ENCODE measurements at places on chromosomes 3 and 15. TPM values are rescaled to one million over a fixed set of nuclear protein-coding genes. Genes with fewer than 3 reads are reported as not detected.

DNA sequence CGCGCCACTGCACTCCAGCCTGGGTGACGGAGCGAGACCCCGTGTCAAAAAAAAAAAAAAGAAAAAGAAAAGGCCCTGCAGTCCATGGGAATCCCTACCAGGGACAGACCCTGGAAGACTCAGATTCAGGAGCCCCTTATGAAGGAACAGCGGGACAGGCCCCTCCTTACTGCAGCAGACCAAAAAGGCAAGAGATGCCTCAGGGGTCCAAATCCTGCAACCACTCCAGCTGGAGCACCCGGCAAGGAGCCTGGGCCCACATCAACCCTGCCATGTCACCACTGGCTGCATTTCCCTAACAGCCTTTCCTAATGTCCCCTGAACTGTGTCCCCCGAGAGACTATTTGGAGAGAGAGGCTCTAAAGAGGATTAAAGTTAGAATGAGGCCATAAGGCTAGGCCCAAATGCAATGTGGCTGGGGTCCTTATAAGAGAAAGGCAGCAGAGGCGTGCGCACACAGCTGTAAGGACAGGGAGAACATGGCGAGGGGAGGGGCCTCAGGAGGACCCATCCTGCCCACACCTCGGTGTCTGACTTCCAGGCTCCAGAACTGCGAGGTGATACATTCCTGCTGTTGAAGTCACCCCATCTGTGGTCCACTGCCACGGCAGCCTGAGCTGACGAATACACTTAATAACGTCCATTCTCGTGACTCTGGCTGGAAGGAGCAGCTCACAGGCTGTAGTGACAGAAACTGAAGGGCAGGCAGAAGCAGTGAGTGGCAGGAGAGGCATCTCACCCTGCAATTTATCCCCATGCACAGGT, 78.1 kb downstream of the ATP10A start:
- no peak for DNase-seq

GRCh38 chr3:124469555-124469954, 260.7 kb upstream of the UMPS start:
- DNase-seq, result no peak

DNA sequence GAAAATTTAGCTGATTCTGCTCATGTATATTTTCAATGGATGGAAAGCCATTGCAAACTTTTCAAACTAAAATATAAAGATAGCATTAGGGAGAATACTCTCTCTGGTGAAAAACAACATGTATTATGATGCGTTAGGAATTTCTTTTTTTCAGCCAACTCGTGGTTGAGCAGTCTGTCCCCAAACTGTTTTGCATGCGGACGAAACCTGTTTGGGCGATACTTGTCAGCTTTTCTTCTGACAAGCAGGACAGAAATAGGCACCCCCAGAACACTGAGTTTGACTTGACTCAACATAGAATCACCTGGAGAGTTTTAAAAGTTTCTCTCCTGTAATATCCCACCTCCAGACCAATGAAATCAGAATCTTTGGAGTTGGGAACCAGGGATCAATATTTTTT, 417.5 kb upstream of the TPRG1 start:
- DNase-seq, result no peak

DNA sequence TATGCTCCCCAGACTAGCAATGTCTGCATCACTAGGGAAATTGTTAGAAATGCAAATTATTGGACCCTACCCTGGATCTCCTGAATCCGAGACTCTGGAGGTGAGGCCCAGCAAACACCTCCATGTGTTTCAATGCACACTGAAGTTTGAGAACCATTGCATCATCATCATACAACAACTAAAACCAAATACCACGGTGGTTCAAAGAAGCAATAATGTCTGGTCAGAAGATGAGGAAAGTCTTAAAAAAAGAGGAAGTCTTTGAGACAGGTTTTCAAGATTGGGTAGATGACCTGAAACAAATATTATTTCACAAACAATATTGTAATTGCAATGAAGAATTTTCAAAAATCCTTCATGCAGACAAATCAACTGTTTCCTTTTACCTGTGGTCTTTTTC, 60.3 kb upstream of the TRA2B start:
- no peak for DNase-seq

GRCh38 chr15:68028137-68028887, 25.8 kb upstream of the PIAS1 start:
- no peak for DNase-seq

- DNase-seq, result no peak
Measured at GRCh38 chr3:152395764-152396163, 127.0 kb downstream of the MBNL1 start.

DNA sequence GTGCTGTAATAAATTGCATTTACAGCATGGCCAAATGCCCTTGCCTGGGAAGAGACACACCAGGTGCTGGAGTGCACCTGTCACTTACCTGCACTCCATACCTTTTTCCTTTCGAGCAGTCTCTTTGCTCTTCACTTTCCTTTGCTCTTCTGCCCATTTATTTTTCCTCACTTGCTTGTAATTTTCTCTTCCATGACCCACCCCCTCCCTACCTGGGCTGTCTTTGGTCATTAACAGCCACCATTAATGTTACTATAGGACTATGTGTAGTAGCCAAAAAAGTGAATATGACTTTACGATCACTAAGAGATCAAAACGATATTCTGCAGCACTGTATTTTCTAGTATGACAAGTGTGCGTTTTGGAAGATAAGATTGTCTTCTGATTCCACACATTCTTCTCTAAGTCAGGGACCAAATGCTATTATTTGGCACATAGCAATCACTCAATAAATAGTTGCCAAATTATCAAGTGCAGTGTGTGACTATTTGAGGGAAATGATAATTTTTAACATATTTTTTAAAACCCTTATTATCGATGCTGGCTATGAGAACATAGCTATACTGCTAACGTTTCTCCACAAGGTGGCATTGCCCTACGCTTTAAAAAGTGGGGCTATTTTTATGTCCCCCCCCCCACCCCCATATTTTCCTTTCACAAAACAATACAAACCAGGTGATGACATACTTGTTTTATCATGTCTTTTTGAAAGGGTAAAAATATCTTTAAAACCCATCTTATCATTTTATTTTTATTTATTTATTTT, 114.4 kb downstream of the GHSR start:
- DNase-seq, result no peak

The ATP11B gene
- total RNA-seq, result 14.2 TPM

DNA sequence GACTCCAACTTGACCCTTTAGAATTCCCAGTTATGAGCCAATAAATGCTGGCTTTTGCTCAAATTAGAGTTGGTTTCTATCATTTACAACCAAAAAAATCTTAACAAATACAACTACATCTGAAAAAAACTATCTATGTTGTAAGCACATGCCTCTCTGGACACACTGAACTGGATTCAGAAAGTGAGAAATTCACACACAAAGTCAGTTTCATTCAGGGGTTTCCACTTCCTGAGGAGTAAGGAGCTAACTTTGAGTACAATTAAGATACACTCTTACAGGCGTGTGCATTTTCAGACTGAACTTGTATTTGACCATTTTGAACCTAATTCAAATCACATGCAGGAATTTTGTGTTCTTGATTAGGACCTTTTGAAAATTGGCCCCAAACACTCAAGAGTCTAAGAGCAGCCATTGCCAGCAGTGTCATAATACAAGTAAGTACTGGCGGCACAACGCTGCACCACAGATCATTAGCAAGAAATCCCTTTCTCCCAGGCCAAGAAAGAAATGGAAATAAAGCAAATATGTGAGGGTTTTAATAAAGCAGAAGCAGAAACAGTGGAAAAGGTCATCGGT, 31.2 kb downstream of the LINS1 start:
- DNase-seq, result no peak

DNA sequence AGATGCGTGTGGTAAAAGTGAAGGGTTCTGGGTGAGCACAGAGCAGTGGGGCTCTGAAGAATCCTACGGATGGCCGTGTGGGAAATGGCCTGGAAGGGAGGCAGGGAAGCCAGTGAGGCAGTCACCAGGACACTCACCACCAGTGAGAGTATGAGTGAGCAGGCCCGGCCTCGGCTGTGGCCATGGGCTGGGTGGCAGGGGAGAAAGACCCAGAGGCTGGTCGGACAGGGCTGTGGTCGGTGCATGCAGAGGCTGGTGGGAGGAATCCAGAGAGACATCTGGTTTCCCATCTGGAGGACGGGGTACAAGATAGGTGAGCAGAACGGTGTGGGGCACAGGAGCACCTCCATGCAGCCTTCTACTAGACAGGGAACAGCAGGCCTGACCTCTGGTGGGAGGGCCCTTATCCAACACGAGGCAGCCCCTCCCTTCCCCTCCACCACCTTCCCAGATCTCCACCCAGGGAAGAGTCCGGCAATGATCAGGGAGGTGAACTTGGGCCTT, 10.1 kb downstream of the PCSK6 start:
- DNase-seq, result peak; percentile 35

GRCh38 chr3:129974833-129975704, 549 bp downstream of the TRH start:
- DNase-seq, result peak; percentile 77

The PCSK6 gene
- 4.7 TPM for total RNA-seq

GRCh38 chr3:141834292-141834691, 42.2 kb upstream of the ATP1B3 start:
- DNase-seq, result no peak

The GOLGA6L7 gene
- total RNA-seq, result not detected

The SPINK8 gene
- total RNA-seq, result not detected

The CCDC13 gene
- 0.48 TPM for total RNA-seq

- DNase-seq, result no peak
Measured at GRCh38 chr3:72171463-72171881, 386.5 kb upstream of the PROK2 start.

GRCh38 chr3:66464512-66464894, 36.3 kb downstream of the LRIG1 start:
- DNase-seq, result no peak

DNA sequence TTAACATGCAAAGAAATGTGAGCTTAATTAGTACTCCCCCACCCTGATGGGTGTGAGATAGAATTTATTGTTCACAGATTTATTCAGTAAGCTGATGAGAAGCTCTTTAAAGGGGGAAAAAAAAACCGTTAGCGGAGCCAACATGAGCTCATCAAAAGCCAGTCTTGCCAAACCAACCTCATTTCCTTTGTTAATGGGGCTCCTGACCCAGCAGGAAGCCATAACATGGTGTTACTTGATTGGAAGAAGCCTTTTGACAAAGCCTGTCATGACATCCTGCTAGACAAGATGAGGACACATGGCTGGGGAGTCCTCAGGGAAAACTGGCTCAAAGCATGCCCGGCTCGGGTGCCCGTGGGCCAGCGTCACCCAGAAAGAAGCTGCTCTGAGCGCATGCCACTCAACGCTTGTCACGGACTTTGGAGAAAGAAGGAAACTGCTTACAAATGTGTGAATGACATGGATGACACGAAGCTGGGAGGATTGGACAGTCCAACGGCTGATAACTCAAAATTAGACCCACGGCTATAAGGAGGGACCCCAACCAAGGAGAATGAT, 64.6 kb downstream of the SLCO2A1 start:
- no peak for DNase-seq

GRCh38 chr3:8589880-8590556, 54.6 kb downstream of the SSUH2 start:
- DNase-seq, result no peak

The AADACL2 gene
- not detected for total RNA-seq

GRCh38 chr3:123536153-123536895, 48.5 kb downstream of the HACD2 start:
- no peak for DNase-seq

The TMEM266 gene
- 5.4 TPM for total RNA-seq

- no peak for DNase-seq
Measured at GRCh38 chr3:112687211-112687610, 46.3 kb upstream of the CCDC80 start.

DNA sequence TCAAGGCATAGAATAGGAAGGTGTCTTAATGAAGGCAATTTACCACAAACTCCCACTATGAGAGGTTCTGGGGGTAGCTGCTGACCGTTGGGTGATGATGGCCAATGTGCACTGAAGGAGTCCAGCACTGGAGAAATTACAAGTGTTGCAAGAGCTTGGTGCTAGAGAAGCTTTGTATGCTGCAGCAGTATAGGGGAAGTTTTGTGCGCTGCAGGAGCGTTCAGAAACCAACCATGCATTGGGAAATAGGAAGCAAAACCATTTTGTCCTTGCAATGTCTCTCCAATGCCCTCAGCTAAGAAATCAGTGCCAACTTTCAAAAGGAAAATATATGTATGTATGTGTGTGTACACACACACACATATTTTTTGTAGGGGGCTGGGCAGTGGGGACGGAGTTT, 441.6 kb upstream of the NAALADL2 start:
- no peak for DNase-seq

GRCh38 chr15:67070150-67070549, 4.7 kb downstream of the SMAD3 start:
- DNase-seq, result peak; percentile 37

DNA sequence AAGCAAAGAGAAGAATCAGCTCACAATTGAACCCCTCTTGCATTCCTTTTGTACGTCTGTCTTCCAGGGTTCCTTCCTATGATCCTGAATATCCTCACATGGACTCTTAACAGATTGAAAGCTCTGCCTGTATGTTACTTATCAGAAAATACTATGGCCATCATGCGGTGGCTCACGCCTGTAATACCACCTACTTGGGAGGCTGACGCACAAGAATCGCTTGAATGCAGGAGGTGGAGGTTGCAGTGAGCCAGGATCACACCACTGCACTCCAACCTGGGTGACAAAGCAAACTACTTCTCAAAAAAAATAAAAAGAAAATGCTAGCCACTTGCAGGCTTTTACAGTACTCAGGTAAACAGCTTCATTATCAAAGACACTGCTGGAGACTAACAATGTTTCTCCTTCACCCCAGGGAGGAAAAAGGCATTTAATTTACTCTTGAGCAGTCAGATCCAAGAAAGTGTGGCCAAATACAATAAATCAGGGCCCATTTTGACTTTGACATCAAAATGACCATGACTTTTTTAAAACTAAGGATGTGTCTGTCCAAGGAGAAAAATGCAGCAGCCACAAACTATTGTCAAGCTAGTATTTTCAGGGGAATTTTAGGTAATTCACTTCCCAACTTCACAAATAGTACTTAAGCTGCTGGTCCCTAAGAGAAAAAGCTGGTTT, 27.3 kb downstream of the NPTN start:
- DNase-seq, result no peak

The THBS1 gene
- 10.1 TPM for total RNA-seq

The PLSCR2 gene
- total RNA-seq, result 5.1 TPM

The FOXL2NB gene
- total RNA-seq, result 3.9 TPM

- DNase-seq, result no peak
Measured at GRCh38 chr3:52119826-52120225, 34.4 kb downstream of the POC1A start.

The KNL1 gene
- total RNA-seq, result 33.9 TPM

- no peak for DNase-seq
Measured at GRCh38 chr3:29868543-29869101, 587.8 kb downstream of the RBMS3 start.

- DNase-seq, result no peak
Measured at GRCh38 chr15:79018960-79019359, 71.6 kb downstream of the RASGRF1 start.

GRCh38 chr3:119557877-119558269, 1.5 kb downstream of the CD80 start:
- no peak for DNase-seq

The PP2D1 gene
- not detected for total RNA-seq

The SLC9C1 gene
- 0.41 TPM for total RNA-seq

The GOLGA8N gene
- total RNA-seq, result 0.81 TPM

The FGF7 gene
- not detected for total RNA-seq

The ZDHHC23 gene
- total RNA-seq, result 6.4 TPM
